Activated CD4-positive, alpha-beta T cell treated with anti-CD3 and anti-CD28 coated beads, Interleukin-2, amount 10 ng/mL, durations not matched to agents 7 days and 5 days (primary cell): ENCODE measurements at places on chromosomes 4 and X.

DNA sequence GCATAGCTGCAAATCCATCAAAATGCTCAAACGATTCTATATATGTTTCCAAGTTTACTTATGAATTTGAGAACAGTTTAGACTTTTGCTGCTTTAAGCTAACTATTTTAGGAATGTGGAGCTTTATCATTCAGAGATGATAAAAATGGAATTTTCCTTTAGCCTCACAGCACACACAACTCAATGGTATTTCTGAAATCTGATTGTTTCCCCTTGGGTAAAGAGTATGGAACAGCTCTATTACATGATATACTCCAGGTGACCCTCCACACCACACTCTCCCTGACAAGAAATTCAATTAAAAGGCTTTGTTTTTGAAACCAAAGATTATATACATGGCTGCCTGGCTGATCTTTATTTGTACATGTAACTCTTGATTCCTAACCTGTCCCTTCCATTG lies 120.0 kb downstream of the LUZP4 start:
- no peak for DNase-seq

DNA sequence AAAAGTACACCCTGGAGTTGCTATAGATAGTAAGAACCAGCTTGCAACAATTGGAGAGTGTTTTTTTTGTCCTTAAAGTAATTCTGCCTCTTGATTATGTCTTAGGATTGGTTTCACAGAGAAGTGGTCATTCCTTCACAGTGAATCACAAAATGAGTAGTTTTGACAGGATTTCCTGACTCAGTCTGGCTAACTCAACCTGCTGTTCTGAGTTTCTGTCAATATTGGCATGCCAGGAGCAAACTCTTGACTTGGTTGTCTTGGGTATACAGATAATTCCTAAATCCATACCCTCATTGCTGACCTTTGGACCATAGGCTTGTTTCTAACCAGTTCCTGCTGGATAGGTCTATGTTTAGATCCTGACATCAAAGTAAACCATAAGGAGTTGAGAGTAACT lies 9.4 kb downstream of the FHIP1A start:
- DNase-seq = no peak

GRCh38 chr4:124322234-124323065 lies 390.1 kb downstream of the ANKRD50 start:
- no peak for DNase-seq

DNA sequence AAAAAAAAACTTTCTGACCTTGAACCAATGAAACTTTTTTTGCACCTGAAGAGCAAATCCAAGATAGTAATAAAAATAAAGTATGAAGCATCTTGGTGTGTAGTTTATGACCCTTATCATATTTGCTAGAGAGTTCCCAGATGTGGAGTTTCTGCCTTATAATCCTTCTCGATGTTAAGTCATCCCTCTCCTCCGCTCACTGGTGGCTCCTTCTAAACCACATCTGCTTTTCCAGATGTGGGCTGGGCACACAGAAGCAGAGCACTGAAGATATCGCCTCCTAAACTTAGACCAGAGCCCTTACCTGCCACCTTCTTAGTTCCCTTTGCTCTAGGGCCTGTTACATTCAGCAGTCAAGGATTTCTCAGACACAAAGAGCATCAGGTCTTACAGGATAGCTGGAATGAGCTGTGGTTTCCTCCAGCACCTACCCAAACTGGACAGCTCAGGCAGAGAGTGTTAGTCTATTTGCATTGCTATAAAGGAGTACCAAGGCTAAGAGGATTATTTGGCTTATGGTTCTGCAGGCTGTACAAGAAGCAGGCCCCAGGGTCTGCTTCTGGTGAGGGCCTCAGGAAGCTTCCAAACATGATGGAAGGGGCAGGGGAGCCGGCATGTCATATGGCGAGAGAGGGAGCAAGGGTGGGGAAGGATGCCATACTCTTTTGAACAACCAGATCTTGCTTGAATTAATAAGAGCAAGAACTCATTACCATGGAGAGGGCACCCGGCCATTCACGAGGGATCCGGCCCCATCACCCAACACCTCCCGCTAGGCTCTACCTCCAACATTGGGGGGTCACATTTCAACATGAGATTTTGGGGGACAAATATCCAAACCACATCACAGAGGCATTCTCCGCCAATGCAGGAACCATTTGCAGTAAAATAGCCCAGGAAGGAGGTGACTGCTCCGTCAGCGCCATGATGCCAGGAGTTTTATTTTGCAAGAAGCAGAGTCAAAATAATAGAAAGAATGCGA lies 75.6 kb upstream of the HELT start:
- DNase-seq = no peak

DNA sequence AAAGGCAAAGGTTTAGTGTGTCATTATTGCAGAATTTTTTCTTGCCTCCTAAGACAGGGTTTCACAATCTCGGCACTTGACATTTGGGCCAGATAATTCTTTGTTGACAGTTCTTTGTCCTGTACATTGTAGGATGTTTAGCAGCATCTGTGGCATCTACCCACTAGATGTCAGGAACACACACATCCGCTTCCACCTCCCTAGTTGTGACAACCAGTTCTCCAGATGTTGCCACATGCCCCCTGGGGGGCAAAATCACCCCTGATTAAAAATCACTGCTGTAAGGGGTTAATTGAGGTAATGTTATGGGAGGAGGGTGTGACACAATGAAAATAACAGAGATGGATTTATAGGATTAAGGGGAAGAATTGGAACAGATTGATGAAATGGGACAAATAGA lies 75.3 kb downstream of the HMGB2 start:
- DNase-seq = no peak

- DNase-seq = no peak
Observed at GRCh38 chr4:121788896-121789295, 12.2 kb upstream of the EXOSC9 start.

DNA sequence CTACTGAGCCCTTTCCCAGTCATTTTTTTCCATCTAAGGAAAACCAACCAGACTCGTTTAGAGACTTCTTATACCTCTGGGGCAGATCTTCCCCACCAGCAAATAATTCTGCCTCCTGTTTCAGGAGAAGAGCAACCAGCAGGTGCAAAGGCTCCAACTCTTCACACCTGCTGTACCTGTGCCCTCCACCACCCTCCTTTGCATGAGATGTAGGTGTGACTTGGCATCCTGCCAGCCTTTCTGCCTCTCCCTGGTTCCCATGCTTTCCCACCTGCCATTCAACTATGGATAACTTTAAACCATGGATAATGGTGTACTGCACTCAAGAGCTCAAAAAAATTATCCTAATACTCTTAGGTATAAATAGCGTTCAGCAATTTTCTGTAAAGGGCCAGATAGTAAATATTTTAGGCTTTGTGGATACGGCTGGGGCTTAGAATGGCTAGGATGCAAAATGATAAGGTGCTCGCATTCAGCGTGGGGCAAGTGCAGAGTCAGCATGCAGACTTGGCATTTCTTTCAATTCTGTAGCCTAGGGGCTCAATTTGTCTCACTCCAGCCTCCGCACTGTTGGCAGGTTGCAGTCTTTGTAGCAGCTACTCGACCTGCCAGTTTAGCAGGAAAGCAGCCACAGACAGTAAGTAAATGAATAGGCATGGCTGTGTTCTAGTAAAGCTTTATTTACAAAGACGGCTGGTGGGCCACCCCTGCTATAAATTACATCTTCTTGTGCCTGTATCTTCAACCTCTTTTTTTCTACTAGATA lies 79.8 kb downstream of the HCCS start:
- no peak for DNase-seq

DNA sequence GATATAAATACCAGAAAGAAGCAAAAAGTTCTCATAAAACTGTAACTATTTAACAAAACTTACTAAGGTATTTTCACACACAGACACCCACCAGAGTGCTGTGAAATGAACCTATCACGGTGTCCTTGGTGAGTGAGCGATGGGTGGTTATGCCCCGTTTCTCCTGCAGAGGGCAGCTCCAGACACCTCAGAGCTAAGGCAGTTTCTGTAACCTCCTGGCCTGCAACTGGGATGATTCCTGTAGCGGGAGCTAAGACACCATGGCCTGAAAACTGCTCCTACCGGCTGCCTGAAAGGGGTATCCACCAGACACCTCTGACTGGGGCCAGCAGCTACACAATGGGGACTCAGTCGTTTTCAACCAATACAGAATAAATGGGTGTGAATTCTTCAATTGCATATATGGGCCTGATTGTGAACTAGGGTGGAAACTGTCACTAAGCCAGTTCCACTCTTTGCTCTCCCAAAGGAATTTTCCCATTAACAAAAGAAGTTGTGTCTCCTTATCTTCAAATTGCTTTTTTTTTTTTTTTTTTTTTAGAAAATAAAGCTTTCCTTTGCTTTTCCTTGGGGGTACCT lies 2375.8 kb upstream of the TENM3 start:
- peak; percentile 6 for DNase-seq

- DNase-seq = no peak
Observed at GRCh38 chr4:106529348-106530023, 160.9 kb upstream of the GIMD1 start.

- DNase-seq = no peak
Observed at GRCh38 chr4:77170926-77171325, 13.9 kb downstream of the CCNG2 start.

DNA sequence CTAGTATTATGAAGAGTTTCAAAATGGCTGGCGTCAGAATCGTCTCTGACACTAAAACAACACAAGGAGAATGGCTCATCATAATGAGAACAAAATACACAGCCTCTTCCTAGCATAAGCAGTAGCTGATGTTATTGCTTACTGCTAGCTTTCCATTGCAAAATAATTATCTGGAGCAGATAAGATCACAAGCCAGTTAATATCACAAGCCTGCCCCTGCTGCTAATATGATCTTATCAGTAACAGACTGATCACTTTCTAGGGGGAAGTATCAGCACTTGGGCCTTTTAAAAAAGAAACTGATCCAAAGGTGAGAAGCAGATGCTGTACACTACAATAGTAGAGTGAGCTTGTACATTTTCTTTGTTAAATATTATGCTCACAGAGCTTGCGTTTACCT lies 554.8 kb upstream of the PABPC4L start:
- no peak for DNase-seq

GRCh38 chr4:16124232-16124631 lies 40.4 kb upstream of the PROM1 start:
- DNase-seq = no peak

DNA sequence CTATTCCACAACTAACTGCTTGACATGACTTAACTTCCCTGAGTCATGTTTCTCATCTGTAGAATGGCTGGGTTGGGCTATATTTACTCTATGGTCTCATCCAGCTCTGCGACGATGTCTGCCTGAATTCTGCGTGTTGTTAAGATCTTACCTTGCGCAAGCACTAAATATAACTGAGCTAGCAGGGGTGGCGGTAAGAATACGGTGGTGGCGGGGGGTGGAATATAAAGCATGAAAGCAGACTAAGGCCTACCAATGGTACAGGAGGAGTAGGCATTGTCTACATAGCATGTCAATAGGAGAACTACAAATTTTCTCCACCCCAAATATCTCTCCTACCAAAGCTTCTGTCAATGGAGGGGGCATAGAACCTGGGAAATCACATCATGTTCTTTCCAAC lies 45.7 kb upstream of the DCLK2 start:
- no peak for DNase-seq

DNA sequence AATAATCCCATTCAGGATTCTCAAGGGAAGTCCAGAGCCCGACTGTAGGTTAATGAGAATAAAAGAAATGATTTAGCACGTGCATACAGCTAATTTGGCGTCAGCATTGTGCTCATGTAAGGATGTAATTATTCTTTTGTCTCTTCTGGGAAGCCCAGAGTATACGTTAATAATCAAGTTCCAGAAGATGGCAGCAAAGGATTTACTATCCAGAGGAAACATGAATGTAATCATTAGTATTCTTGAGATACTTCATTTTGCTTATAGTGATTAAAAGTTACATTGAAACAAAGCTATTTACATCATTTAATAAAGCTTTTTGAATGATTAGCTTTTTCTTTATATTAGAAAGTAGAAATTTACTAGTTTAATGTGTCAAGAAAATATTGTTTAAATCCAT lies 27.1 kb upstream of the MAP9 start:
- DNase-seq = no peak

GRCh38 chrX:72330131-72330530 lies 24.4 kb upstream of the CITED1 start:
- DNase-seq = no peak

GRCh38 chr4:146846882-146847281 lies 98.8 kb downstream of the TTC29 start:
- no peak for DNase-seq

- DNase-seq = no peak
Observed at GRCh38 chr4:181822005-181822375, 421.2 kb upstream of the TENM3 start.

DNA sequence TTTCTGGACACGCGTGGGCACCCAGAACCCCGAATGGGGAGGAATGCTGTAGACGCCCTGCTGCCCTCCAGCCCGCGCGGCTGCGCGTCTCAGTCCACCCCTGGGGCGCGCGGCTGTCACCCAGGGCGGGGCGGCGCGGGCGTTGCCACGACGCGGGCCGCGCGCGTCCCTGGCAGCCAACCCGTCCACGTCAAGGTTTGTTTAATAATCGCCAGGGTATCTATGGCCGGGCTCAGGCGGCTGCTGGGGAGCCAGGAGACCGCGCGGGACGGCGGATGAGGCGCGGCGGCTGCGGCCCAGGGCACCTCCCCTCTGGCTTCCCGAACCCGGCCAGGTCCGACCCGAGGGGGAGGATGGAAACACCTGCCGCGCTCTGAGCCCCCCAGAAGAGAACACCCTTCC lies at the start of gene SPATA18:
SPATA18 (plus strand) TSS at position 92 of the 402 bp plus-strand sequence. CDS start 401 bp downstream, outside the sequence.
- no peak for DNase-seq

DNA sequence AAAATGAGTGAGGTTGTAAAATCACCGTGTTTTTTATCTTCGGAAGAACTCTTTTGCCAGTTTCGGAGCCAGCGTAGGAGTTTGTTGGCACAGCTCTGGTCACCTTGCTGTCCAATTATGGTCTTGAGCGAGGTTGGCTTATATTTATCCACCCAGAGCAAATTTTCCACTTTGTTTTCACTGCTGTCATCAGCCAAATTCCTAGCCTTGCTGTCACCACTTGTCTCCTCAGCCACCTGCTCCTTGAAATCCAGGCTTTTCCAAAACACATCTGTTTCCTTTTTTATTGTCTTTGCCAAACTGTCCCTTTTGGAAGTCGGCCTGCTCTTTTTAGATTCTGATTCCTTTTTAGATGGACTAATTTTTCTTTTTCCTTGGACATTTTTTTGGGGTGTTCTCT lies 57.6 kb downstream of the RFC1 start:
- no peak for DNase-seq

DNA sequence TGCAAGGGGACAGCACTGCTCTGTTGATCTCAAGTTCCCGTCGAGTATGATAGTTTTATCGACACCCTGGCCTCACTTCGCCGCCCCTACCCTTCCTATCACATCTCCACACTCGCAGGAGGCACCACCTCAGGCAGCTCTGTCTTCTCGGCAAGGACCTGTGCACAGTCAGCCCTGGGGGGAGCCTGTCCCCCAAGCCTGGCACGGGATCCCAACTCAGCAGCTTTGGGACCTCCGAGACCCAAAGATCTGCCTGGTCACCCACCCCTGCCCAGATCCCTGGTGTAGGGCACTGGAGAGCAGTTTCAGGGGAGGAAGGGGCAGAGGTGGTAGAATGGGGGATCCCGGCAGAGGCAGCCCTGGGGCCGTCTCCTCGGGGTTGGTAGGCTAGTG lies 18.0 kb upstream of the UBA1 start:
- no peak for DNase-seq

GRCh38 chrX:68838571-68838910 lies 9.7 kb downstream of the EFNB1 start:
- no peak for DNase-seq

- no peak for DNase-seq
Observed at GRCh38 chrX:142663330-142664095, 362.2 kb upstream of the SPANXN4 start.
